Progenitor cell of endocrine pancreas (in vitro differentiated cells): ENCODE measurements at places on chromosomes 3 and 15. TPM values are rescaled to one million over a fixed set of nuclear protein-coding genes. Genes with fewer than 3 reads are reported as not detected.

Gene MST1R
- total RNA-seq, result 4.4 and 6.5 TPM in 2 replicates

Gene CADPS
- total RNA-seq, result 145 and 149 TPM in 2 replicates

Gene EPHA3
- 0.17 and 0.38 TPM in 2 replicates for total RNA-seq

Gene FAH
- total RNA-seq, result 18.2 and 18.4 TPM in 2 replicates

DNA sequence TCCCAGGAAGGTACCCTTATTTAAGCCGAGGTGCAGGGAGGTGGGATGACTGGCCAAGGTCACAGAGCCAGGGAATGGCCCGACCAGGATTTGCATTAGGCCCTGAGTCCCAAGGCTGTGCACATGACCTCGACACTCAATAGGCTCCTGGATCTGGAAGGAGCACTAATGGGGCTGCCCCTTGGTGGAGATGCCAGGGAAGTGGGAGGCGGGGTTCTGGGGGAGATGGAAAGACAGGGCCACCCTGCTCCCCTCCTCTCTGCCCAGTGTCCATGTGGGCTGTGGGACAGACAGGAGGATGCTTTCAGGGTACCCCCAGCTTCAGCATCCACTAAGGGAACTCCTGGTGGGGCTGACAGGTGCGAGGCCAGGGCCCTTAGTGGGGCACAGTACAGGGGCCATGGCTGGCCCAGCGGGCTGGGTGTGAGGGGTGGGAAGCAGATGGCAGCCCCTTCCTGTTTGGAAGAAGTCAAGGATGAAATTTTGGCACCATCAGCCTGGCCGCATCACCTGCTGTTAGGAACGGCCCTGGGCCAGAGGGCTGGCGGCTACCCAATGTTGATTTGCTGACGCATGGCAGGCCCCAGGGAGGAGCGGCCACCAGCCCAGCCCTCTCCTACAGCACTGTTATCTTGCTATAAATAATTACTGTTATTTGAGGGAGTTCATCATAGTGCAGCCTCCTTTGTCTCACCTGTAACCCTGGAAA lies 37.3 kb downstream of the ATP2B2 start:
- no peak for DNase-seq

DNA sequence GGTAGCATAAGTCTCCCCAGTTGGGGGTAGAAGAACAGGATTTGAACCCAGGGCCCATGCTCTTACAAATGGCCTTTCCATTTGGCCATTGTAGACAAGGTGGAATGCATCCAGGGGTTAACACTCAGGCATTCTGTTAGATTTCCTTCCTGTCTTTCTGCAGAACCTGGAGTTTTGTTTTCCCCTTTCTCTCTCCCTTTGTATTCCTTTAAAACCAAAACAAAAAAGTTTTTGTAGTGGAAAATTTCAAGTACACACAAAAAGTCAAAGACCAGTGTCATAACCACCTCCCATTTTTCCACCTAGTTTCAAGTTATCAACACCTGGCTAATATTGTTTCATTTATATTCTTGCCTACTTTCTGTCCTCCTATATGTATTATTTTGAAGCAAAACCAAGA lies 26.0 kb downstream of the FRMD4B start:
- no peak for DNase-seq

DNA sequence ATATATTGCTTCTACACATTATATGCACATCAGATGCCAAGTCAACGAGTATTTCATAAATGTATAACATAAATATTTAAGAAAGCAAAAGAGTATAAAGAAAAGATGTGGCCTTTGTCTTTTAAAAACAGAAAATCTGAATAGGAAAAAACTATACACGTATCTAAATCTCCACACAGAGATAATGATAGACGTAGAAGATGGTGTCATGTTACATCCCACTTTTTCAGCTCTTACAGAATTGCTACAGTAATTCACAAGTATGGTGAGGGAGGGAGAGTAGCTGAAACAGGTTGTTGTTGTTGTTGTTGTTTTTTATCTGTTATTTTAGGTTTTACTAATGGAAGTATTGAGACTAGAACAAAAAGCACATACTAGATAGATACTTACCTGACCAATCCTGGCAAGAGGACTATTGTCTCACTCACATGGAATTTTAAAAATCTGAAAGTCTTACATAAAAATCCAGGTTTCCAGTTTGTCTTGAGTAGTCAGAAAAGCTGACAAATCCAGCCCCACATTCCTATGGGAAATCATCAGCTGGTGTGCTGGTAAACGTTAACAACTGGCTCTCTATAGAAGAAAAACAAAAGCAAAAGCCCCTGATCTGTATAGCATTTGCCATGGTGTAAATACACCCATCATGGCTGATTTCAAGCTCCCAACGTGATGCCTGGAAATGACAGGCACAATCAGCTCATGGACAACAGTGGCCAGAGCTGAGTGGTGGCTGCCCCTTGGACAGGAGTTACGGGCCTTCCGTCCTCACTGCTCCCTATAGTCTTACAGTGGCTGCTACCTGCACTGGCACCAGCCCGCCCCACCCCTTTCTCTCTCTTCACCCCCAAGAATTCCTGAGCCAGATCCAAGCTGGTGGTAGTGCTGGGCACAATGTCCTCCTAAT lies 47.4 kb upstream of the VGLL4 start:
- no peak for DNase-seq

- no peak for DNase-seq
Observed at GRCh38 chr3:43081796-43082195, 24.1 kb downstream of the POMGNT2 start.

- DNase-seq, result no peak
Observed at GRCh38 chr15:58472221-58472620, 40.4 kb downstream of the LIPC start.

- DNase-seq, result no peak
Observed at GRCh38 chr15:79881254-79881653, 15.6 kb downstream of the MTHFS start.

DNA sequence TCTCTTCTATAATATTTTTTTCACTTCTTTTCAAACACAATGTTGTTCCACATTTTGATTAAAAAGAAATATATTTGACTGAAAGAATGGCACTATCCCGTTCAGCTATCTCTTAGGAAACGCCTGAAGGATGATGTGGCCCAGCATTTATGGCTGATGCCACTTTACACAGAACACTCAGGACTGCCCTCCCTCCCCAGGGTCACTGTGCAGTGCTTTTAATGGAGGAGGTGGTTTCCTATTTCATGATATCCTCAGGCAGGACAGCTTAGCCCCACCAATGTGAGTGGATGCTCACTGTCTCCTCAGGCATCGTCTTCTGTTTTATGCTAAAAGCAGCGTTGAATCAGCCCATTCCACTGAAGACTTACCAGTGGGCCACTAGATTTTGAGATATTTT lies 135.9 kb downstream of the KCNAB1 start:
- no peak for DNase-seq

GRCh38 chr15:67587331-67587730 lies 44.8 kb downstream of the MAP2K5 start:
- no peak for DNase-seq

DNA sequence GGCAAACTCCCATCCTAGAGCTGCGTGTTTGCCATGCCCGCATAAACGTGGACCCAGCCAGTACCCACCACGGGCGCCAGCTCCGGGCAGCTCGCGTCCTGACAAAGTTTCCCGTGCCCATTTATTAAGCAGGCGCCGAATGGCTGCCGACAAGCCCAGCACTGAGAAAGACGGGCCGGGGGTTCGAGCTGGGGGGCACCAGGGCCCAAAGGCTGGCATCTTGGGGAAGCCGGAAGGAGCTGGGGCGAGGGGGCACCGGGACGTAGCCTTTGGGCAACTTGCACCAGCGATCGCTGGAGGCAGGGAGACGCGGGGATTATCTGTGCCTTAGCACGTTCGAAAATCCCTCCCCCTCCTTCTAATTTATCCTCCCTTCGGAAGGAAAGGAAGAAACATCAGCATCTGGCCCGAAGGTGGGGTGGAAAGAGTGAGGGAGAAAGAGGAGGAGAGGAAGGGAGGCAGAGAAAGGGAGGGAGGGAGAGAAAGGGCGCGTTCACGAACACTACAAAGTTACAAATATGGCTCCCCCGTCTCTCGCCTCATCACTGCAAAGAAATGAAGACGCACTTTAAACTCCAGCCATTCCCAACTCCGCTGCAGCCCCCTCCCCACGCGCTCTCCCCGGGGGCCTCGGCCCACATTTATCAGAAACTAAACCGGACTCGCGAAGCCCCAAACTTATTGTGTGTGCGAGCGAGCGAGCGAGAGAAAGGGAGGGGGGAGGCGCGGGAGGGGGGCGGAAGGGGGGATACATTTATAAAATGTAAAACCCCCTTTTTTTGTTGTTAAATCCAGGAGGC lies 1.0 kb downstream of the ANP32A start:
- DNase-seq, result no peak

GRCh38 chr3:172379372-172379771 lies 68.9 kb downstream of the GHSR start:
- DNase-seq, result no peak

- DNase-seq, result peak; percentile 24
Observed at GRCh38 chr3:171772427-171773056, 37.7 kb downstream of the PLD1 start.
